Lung microvascular endothelial cell (primary cell): ENCODE measurements at places on chromosomes 2 and 18. TPM values are rescaled to one million over a fixed set of nuclear protein-coding genes. Genes with fewer than 3 reads are reported as not detected.

GRCh38 chr2:43152186-43152585, 74.2 kb downstream of the ZFP36L2 start:
- no peak for DNase-seq

The C2orf66 gene
- not detected in 2 replicates for total RNA-seq

- peak; percentile 6 for DNase-seq
Observed at GRCh38 chr2:174465327-174465726, 21.5 kb downstream of the GPR155 start.

DNA sequence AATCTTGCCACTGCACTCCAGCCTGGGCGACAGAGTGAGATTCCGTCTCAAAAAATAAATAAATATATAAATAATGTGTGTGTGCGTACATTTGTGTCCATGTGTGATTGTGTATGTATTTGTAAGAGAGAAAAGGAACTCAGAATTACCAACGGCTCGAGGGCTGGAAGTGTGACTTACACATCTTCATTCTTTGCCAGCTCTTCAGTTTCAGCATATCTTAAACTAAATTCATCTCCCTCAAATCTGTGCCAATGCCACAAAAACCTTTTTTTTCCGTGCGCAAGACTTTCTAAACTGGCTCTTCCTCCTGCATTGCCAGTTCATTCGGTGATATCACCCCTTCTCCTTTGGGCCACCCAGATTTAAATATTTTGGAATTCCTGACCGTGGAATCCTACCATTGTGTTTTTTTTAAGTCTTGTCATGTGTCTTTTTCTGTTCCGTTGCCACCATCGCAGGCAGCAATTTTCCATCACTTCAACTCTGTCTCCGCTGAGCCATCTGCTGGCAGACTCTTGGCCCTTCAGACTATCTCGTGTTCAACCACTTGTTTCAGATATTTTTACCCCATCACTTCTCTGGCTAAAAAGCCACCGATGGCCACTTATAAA, 77.0 kb upstream of the ZNF532 start:
- no peak for DNase-seq

DNA sequence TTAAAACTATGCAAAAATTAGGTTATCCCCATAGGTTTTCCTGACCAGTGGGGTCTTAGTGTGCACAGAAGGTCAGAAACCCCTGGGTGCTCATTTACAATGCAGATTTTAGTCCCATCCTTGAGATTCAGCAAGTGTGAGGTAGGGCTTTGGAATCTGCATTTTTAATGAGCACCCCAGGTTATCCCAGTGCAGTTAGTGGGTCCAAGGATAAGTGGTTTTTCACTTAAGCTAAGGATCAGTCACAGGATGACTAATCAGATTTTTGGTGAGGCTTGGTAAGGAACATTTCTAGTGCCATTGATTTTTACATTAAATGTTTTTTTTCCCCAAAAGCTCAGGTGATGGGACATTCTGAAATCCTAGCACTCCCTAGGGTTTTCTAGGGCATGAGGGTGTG, 50.7 kb upstream of the MGAT5 start:
- no peak for DNase-seq

The IL1B gene
- total RNA-seq, result 0.22 TPM in 1 of 2 replicates, not detected in the other

DNA sequence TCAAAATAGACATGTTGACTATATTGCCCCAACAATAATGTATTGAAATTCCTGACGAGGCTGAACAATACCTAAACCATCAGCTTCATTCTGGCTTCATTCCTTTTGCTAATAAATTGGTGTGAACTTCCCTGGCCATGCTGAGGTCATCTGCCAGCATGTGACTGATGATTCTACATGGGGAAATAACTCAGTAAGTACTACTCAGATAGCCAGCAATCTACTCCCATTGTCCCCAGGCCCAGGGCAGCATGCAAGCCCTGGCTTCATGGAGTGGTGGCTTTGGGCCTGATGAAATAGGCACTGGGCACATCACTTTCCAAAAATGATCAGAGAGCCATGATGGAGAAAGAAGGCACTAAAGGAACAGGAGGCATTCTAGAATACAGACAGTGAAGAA, 468.5 kb upstream of the PIK3C3 start:
- DNase-seq, result no peak

DNA sequence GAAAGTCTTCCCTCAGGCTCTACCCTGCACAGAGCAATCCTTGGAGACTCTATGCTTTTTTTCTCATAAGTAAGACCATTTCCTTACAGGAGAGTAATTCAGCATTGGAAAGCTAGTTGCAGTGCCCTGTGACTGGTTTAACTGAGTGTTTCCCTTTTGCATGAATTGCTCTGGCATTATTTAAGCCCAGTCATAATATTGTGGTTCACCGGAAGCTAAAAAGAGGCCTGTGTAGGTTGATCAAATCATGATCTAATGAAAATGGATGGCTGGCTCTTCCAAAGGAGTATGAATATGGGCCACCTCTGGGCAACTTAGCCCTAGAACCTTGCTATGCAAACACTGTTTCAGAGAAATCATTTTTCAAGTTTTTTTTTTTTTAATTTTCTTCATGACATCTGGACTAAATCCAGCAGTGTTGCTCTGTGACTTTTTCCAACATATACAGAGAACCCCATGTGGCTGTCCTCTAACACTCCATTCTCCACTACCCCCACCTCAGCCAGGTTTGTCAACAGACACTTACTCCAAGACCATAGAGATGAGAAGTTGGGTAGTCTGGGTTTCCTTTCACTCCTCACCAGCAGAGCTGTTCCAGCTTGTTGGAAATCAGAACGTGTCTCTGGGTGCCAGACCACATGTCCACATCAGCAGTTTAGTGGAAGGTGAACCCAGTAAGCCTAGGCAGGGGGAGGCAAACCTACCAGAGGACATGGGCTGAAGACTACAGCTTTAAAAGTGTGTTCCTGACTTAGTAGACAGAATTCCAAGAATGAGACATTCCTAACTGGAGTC, 175.2 kb upstream of the SLC14A2 start:
- no peak for DNase-seq

The SFT2D3 gene
- total RNA-seq, result 2.6 and 5.8 TPM in 2 replicates

GRCh38 chr2:3010001-3010400, 367.6 kb downstream of the EIPR1 start:
- no peak for DNase-seq

DNA sequence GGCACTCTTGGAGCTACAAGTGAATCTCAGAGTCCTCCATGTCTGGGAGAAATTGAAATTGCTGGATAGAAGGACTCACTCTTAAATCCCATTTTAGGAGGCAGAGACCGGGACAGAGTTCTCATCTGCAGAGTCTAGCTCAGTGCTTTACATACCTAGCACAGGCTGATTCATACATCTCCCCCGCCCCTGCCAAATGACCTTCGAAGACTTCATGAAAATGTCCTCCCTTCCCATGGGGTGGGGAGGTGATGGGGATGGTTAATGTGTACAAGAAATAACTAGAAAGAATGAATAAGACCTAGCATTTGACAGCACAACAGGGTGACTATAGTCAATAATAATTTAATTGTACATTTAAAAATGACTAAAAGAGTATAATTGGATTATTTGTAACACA, 8.2 kb upstream of the SERPINB5 start:
- no peak for DNase-seq

GRCh38 chr2:153163055-153163454, 315.5 kb downstream of the RPRM start:
- no peak for DNase-seq

The SETBP1 gene
- 1.1 and 1.6 TPM in 2 replicates for total RNA-seq

The TACR1 gene
- not detected in 2 replicates for total RNA-seq

GRCh38 chr2:105280281-105280680, 38.7 kb downstream of the GPR45 start:
- no peak for DNase-seq

GRCh38 chr2:190344276-190344827, 963 bp downstream of the INPP1 start:
- DNase-seq, result peak; percentile 38

The FLACC1 gene
- total RNA-seq, result 0.22 and 0.60 TPM in 2 replicates

- no peak for DNase-seq
Observed at GRCh38 chr18:29496152-29496680, 1319.3 kb upstream of the CDH2 start.

GRCh38 chr2:169709981-169710380, 15.7 kb downstream of the PHOSPHO2 start:
- DNase-seq, result no peak

DNA sequence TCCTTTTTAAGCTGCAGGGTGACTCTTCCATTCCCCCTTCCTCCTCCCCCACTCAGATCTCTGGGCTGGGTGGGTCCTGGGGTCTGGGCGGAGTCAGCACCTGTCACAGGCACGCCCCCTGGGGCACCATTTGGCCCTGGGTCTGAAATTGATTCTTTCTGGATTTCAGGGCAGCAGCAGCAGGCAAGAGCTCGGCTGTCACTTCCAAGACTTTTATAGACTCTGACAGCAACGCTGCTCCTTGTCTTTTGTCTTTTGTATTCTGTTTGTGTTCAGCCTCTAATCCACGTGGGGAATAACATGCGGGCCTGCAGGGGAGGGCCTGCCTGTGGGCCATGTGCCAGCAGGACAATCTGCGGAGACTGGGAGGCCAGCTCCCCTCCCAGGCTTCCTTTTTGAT, 3.9 kb downstream of the BOD1L2 start:
- no peak for DNase-seq

The MARCO gene
- total RNA-seq, result not detected in 2 replicates

DNA sequence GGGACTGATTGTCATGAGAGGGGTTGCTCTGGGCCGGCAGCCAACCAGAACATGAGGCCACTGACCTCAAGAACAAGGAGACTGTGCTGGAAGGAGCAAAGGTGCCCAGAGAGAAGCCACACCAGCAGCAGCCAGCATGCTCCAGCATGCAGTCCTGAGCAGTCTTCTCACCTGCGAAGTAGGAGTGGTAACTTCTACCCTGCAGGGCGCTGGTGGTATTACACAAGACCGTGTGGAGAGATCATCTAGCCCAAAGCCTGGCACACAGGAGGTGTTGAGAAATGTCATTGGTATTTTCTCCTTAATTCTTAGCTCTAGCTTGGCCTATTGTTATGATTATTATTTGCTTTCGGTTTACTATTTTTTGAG, 132.7 kb downstream of the TSN start:
- DNase-seq, result no peak

The RAB17 gene
- total RNA-seq, result 10.9 and 12.6 TPM in 2 replicates

- no peak for DNase-seq
Observed at GRCh38 chr2:144572977-144573376, 53.1 kb upstream of the ZEB2 start.

The COL5A2 gene
- 34.9 and 36.5 TPM in 2 replicates for total RNA-seq

DNA sequence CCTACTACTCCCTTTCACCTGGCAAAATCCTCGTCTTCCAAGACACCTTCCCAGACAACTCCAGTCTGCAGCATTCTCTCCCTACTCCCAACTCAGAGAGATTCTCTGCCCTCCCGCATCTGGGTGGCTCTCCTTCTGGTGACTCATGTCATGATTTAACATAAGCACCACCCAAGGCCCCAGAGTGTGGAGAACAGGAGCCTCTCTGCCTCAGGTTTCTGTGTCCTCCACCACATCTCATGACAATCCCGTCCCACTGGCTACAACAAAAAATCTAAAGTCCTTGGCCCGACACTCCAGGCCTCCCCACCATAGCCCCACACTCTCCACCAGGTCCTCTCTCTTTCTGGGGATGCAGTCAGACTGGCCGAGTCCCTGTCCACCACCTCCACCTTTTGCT, 197.1 kb downstream of the BCL11A start:
- DNase-seq, result no peak

GRCh38 chr18:28767201-28767600, 590.3 kb upstream of the CDH2 start:
- DNase-seq, result peak; percentile 11

The HK2 gene
- total RNA-seq, result 2.2 and 3.4 TPM in 2 replicates

DNA sequence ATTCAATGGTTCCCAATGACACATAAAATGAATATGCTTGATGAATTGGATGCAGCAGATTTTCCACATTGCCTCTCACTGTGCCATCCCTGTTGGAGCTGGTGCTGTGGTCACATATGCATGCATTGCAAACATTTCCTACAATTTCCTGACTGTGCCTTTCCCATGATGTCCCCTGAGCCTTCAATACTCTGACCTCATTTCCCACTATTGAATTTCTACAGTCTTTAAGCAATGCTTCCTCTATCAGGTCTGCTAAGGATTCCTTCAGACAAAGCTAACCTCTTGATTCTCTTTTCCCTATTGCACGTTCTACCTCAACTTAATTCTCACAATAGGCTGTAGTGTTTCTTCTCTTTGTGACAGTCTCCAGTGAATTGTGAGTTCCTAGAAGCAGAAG, 342.5 kb upstream of the CRIM1 start:
- DNase-seq, result peak; percentile 8

The CCDC150 gene
- total RNA-seq, result 3.9 and 6.2 TPM in 2 replicates

DNA sequence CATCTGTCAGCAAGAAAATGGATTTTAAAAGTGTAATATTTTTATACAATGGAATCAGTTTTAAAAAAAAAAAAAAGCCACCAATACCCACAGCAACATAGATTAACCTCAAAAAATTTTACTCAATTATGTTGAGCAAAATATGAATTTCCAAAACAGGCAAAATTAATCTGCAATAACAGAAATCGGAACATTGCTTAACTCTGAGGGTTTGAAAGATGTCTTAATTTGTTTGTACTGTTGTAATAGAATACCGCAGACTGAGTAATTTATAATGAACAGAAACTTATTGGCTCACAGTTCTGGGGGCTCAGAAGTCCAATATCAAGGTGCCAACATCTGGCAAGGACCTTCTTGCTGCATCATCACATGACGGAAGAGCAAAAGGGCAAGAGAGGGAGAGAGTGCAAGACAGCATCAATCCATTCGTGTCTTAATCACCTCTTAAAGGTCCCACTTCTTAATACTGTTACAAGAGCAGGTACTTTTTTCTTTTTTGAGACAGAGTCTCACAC, 31.8 kb upstream of the TNFAIP6 start:
- no peak for DNase-seq

The C2orf72 gene
- total RNA-seq, result 2.0 and 3.4 TPM in 2 replicates

The GPC1 gene
- total RNA-seq, result 2.4 and 11.3 TPM in 2 replicates

DNA sequence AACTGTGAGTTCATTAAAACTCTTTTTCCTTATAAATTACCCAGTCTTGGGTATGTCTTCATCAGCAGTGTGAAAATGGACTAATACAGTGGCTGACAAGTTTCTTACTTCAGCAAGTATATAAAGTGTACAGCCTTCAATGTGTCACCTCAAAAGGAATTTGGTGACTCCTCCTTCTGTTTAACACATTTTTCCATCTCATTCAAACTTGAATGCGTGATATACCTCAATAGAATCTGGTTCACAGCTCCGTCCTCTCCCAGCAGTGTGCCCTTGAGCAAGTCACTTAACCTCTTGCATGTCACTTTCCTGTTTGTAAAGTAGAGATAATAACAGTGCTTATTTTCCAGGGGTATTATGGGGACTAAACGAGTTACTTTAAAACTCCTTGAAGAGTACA, 159.6 kb downstream of the CCBE1 start:
- peak; percentile 12 for DNase-seq

- DNase-seq, result no peak
Observed at GRCh38 chr2:105417857-105418436, 19.1 kb upstream of the FHL2 start.

DNA sequence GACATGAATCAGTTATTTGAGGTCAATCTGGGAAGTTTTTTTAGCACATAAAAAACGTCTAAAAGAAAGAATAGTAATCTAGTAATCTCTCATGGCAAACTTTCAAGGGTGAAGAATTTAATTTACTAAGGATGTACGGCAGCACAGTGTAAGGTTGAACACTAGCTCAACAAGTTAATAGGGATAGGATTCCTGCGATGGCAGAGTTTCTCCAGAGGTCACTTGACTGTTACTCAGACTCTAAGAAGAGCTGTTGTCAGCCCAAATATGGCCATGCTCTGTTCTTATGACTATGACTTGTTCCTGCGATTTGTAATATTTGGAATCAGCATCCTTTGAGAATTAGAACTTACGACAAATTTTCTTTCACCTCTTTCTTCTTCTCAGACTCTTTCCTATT, 553.3 kb upstream of the TNP1 start:
- no peak for DNase-seq
